ENCODE measurements at places on chromosomes 11 and 22. TPM values are rescaled to one million over a fixed set of nuclear protein-coding genes. Genes with fewer than 3 reads are reported as not detected.

GRCh38 chr22:39714321-39714720 is 143.8 kb downstream of the CACNA1I start:
- DNase-seq = no peak

- no peak for DNase-seq
Observed at GRCh38 chr22:28977481-28977971, 84.1 kb downstream of the C22orf31 start.

The CPT1B gene
- 0.40 TPM for polyA plus RNA-seq

- no peak for DNase-seq
Observed at GRCh38 chr11:70142221-70142875, 60.7 kb upstream of the FADD start.

The PARVG gene
- polyA plus RNA-seq = 94.4 TPM

The ADM2 gene
- polyA plus RNA-seq = 0.24 TPM

DNA sequence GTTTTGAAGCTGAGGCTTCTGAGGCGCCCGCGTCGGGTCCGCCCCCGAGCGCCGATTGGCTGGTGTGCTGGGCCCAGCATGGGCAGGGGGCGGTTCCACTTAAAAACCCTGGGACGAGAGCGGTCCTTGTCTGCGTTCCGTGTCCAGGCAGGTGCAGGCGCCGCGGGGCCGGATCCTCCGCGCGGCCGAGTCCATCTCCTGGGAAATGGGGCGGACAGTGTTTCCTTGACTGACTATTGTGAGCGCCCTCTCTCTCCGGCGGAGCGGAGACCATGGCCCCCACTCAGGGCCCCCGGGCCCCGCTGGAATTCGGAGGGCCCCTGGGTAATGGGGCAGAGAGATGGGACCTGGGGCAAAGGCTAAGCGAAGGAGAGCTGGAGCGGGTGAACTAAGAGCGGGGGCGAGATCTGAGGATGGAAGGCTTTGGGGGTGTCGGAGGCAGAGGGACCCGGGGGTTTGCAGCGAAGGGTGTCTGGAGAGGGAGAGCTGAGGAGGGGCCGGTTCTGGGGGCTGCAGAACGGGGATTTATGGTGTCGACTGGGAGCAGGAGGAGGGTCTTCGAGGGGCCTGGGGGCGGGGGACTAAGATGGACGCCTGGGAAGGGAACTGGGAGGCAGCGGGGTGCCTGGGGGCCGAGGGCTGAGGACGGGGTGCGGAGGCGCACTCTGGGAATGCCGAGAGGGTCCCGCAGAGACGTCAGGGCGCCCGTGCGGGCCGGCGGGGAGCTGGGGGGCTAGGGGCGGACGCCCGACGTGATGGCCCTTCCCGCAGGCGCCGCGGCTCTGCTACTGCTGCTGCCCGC is at the start of gene TM7SF2:
Gene TM7SF2, plus strand, starts transcription at position 129 of the 802 bp plus-strand sequence. Its CDS starts 144 bp downstream, at position 273.
- peak; percentile 89 for DNase-seq

DNA sequence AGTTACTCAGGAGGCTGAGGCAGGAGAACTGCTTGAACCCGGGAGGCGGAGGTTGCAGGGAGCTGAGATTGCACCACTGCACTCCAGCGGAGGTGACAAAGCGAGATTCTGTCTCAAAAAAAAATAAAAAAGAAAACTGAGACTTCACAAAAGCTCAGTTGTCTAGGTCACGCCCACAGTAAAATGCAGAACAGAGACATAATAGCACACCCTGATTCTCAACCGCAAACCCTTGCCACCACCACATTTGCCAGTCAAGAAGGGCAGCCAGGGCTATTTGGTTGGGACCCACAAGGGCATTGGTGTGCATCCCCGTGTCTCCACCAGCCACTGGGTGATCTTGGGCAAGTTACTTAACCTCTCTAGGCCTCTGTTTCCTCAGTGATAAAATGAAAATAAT is 25.4 kb downstream of the CREB3L1 start:
- DNase-seq = no peak

- DNase-seq = no peak
Observed at GRCh38 chr11:104332110-104332509, 168.2 kb upstream of the PDGFD start.

- no peak for DNase-seq
Observed at GRCh38 chr22:44055805-44056204, 31.7 kb downstream of the PARVB start.

GRCh38 chr11:65134240-65134951 is at the start of gene SYVN1:
Gene SYVN1, minus strand, starts transcription at chr11:65134519. Its CDS starts 918 bp downstream, at chr11:65133601.
- DNase-seq = peak; percentile 95

DNA sequence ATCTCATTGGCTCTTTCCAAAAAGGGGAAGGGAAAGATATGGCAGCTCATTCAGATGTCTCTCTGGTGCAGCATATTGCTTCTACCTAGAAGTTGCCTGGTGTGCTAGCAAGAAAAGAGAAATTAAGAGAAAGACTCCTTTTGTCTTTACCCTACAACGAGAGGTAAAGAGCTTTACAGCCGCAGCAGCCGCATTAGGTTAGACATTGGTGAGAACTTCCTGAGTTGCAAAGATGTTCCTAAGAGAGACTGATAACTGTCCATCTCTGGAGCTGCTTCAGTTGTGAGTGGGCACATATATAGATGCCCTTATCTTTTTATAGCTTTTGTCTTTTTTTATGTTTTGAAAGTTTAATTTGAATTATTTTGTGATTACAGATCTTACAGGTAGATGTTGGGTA is 80.8 kb upstream of the NNMT start:
- no peak for DNase-seq

GRCh38 chr22:25419247-25420113 is 145.0 kb upstream of the GRK3 start:
- no peak for DNase-seq

GRCh38 chr11:33923626-33924025 is 31.8 kb upstream of the LMO2 start:
- DNase-seq = no peak

DNA sequence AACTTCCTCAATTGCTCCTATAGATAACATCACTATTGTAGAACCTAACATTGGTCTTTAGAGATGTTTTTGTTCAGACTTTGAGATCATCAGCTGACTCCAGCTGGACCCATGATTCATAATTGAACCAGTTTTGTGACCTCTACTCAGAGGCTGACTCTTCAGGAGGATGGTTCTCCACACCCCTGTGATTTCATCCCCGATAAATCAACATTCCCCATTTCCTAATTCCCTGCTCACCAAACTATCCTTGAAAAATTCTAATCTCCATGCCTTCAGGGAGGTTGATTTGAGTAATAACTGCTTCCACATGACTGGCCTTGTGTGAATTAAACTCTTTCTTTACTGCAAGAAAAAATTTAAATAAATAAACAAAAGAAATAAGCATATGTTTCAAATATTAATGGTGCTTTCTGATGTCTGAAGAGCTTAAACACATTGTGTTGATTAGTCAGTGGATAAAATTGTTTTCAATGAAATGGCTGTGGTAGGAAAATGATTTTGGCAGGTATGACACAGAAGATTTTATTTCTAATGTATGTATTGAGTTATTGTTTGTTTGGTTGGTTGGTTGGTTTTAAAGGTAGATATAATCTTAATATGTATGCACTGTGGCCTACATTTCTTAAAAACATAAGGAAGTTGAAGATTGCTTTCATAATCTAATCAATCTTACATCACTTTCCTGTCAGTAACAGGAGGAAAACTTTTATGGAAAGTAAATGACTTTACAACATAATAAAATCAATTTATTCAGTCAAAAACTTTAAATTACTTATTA is 427.9 kb upstream of the CCDC179 start:
- no peak for DNase-seq
